ENCODE measurements at places on chromosomes 12 and 14.

- no peak for DNase-seq
Measured at GRCh38 chr12:10247436-10248058, 34.9 kb downstream of the GABARAPL1 start.

- no peak for DNase-seq
Measured at GRCh38 chr14:64158608-64159007, 135.6 kb downstream of the ESR2 start.

- no peak for DNase-seq
Measured at GRCh38 chr12:7292300-7292699, 11.6 kb upstream of the ACSM4 start.

DNA sequence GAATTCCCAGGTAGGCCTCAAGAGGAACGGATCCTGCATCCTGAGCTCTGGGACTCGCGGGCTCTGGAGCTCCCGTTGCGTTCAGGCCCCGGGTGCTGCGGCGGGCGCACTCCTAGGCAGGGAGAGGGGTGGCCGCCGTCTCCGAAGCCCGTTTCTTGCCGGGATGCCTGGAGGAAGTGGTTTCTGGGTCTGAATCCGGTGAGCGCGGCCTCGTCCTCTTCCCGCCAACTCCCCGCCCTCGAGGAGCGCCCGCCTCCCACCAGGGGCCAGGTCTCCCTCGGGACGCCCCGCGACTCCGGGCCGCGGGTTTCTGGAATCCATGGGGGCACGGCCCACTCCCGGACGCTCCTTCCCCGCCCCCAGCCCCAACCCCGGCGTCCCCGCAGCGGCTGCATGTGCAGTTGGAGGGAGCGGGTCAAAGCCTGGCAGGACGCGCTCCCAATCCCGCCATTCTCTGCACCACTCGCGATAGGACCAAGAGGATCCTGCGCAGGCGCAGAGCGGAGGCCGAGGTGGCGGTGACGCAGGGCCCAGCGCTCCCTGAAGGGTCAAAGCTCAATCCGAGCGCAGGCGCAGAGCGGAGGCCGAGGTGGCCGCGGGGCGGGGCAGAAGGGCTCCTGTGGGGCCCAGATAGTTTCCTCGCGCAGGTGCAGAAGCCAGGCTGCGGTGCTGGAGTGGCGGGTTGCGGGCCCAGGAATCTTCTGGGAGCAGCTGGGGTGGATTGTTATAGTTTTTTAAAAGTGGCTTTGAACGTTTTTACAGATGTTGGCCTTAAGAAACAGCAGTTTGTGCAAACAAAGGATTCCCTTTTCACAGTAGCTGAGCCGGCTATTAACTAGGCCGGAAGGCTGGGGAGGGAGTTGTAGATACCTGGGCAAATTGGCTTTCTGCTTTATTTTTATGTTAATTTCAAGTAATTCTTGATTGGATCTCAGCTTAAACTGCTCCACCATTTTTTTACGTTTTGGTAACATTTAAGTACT lies 796.4 kb downstream of the AACS start:
- DNase-seq: no peak

DNA sequence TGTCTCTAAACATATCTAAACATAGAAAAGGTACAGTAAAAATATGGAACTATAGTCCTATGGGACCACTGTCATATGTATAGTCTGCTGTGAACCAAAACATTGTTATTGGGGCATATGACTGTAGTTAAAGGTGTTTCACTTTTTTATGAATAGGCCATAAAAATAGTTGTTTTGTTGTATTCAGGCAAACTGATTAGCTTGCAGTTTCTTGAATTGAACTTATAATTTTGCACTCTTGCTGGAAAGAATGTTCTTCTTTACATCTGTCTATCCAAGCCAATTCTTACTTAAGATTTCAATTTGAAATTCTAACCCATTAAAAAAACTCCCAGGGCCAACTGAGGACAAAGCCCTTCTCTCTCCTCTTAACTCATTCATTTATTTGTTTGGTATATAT lies 234.1 kb downstream of the NOVA1 start:
- no peak for DNase-seq

DNA sequence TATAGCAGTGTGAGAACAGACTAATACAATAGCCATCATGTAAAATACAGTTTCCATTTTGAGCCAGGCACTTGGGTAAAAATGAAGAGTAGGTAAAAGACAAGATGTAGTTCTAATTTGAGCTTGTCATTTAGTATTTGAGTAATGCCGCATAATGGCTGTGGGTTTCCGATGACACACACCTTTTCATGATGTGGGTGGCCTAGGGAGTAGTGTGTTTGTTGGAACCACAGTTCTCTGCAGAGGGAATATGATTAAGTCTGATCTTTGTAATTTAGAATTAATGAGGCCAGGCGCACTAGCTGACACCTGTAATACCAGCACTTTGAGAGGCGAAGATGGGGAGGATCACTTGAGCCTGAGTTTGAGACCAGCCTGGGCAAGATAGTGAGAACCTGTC lies 61.8 kb downstream of the RCOR1 start:
- no peak for DNase-seq

- no peak for DNase-seq
Measured at GRCh38 chr12:64036414-64036813, 185.7 kb downstream of the KICS2 start.

DNA sequence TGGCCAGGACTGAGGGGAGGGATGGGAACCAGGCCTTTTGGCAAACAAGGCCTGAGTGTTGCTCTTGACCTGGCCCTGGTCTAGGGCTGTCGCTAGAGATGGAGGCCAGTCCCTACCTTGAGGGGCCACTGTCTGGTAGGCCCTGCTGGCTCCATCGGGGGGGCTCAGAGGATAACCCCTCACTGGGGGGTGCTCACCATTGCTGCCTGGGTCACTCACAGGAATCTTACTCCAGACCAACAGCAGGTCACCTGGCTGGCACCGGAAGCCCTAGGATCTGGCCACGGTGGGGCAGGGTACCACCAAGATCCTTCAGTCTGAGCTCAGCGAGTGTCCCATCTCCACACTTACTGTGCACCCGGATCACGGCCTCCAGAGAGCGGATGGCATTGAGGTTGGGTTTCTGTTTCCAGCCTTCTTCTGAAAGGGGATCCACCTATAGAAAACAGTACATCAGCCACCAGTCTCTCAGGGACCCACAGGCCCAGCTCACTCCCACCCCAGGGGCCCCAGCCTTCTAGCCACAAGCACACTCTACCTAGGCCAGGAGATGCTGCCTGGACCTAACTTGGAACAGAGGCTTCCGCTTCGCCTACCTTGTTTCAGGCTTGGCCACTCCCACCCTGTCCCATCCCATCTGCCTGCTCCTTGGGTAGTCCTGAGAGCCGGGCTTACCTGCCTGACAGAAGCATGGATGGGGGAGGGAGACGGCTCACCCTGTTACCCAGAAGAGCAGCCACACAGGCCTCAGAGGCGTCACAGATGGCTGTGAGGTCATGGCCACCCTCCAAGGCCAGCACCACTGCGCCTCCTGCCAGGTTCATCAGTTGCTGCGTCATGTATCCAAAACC lies 12.2 kb downstream of the SLC48A1 start:
- DNase-seq: peak; percentile 74

DNA sequence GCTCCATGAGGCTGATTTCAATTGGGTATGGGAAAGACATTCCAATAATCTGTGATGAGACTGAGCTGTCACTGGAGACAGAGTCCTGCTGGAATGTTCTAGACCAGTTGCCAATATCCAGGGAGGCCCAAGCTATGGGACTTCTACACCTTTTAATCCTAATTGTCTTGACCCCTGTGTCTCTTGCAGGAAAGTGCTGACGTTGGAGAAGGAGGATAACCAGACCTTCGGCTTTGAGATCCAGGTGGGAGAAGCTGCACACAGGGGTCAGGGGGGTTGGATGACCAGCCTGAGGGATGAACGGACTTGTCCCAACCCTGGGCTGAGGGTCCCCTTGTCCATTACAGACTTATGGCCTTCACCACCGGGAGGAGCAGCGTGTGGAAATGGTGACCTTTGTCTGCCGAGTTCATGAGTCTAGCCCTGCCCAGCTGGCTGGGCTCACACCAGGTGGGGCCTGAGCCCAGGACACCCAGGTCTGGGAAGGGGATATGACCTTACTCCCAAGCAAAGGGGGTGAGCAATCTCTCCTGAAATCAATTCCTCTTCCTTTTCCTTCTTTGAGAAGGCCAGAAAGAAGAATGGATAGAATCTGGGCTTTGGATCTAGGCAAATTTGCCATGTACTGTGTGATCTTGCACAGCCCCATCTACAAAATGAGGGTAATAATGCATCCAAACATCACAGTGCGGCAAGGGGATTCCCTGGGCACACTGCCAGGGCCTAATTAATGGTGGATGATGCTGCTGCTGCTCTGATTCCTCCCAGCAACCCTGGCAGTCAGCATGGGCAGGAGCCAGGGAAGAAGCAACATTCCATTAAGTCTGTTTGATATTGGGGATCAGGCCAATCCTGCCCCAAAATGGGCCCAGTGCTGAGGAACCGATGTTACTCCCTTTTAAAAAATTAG lies 4.2 kb downstream of the TAMALIN start:
- DNase-seq: peak; percentile 53

DNA sequence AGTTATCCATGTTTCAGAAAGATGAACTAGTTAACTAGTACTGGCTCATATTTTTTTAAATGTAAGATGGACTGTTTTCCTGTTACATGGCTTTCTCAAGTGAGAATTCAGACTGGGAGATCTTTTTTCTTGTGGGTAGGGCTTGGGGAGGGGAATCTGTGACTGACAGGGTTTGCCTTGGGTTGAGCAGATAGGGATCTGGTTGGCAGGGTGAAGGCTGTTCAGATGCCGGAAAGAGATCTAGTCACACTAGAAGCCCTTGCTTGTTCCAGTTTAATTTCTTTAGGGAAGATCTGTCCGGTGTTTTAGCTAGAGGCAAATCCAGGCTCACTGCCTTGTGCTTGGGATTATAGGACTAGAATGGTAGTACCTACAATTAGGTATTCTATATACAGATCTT lies 63.2 kb downstream of the FBXO33 start:
- DNase-seq: no peak

DNA sequence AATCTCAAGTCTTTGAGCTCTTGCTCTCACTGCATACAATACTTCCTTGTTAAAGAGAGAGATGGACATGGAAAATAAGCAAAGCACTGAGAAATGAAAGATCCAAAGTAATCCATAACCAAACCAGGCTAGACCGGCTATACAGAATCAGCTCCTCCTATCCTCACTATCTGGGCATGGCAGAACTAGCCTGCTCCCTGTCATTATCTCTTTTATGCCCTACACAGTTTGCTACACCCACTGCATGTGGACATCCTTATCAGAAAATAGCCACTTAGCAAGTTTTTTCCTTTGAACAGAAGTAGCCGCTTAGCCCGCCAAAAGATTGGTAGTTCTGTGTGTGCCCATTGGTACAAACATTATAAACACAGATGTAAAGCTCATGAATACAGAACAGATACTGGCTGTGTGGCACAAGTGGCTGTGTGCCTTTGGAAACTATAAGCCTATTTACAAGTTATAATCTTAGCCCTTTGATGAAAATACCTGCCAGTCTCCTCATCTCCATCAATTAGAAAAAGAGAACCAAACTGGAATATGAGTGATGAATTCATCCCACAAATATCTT lies 34.7 kb downstream of the SPTB start:
- no peak for DNase-seq

DNA sequence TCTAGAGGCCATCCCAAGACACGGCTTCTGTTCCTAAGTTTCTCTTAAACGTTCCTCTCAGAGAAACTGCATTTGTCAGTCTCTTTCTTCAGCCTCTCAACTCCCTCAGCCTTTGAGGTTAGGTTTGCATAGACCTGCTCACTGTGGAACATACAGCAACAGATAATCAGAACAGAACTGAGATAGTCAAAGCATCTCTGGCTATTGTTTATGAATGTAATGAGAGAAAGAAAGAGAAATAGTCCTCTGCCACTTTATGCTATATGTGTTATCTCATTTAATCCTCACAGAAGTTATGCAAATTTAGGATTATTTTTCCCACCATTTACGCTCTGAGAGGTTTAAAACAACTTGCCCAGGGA lies 190.6 kb downstream of the PHLDA1 start:
- no peak for DNase-seq

DNA sequence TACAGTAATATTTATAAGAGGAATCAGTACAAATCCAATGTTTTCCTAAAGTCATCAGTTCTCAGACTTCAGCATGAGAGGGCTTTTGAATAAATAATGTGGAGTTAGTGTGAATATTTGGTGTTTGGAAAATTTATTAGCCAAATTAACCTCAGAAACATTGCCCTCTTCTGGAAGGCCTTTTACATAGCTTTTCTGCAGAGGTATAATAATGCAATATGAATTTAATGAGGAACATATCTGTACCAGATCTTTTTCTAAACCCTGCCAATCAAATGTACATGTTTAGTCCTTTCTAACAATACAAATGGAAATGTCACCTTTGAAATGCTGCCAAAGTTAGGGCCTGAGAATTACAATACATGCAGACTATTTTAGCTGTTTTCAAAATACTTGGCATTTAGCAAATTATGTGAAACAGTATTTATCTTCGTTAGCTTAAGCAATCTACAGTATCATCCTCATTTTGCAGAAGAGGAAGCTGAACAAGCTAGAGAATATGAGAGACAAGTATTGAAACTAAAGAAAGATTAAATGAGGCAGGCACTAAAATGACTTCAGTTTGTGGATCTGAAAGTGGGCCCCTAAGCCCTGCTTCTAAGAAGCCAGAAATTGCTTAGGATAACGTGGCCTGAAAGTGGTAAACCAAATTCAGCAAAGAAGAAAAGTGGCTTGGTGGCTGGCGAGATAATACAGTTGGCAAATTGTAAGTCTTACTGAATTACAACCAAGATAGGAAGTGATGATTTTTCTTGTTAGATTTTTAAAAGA lies 60.4 kb upstream of the MANSC4 start:
- DNase-seq: no peak

DNA sequence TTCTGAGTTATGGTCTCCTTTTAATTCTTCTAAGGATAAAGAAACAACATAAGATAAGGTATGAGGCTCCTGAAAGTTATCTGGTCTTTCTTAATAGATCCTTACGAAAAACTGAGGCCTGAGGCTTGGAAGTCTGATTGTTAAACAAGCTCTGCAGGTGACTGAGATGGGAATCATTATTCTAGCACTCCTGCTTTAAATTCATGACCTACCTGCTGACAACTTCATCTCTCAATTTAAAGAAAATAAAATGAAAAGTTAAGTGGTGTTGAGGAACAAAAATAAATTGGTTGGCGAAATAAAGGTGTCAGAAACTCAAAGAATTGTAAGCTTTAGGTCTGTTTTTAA lies 80.1 kb downstream of the FAR2 start:
- no peak for DNase-seq

All from ovary (tissue), 10 donors.